ENCODE measurements at places on chromosomes 4 and X.

GRCh38 chr4:5967783-5968182 lies 50.4 kb downstream of the C4orf50 start:
- no peak for DNase-seq

- DNase-seq = no peak
These were observed 19.5 kb downstream of the NSUN7 start for GRCh38 chr4:40769266-40769665.

- no peak for DNase-seq
These were observed 409.4 kb downstream of the UBE2NL start for GRCh38 chrX:144293229-144293628.

GRCh38 chr4:110628663-110629213 lies 5.9 kb upstream of the PITX2 start:
- no peak for DNase-seq

All from mucosa of gallbladder (tissue), 1 donor.